Endodermal cell (in vitro differentiated cells): ENCODE measurements at places on chromosomes 2 and 18. TPM values are rescaled to one million over a fixed set of nuclear protein-coding genes. Genes with fewer than 3 reads are reported as not detected.

AGXT gene
- 0.21 to 0.47 TPM in 2 of 3 replicates, not detected in the other for total RNA-seq

EPB41L3 gene
- 37.7 to 55.7 TPM (median 49.3 TPM) in 3 replicates for total RNA-seq

COBLL1 gene
- 16.5 to 24.3 TPM (median 18.3 TPM) in 3 replicates for total RNA-seq

C2orf66 gene
- total RNA-seq, result 0.15 and 0.18 TPM in 2 replicates

NAB1 gene
- 12.1 to 21.7 TPM (median 21.1 TPM) in 3 replicates for total RNA-seq

DNA sequence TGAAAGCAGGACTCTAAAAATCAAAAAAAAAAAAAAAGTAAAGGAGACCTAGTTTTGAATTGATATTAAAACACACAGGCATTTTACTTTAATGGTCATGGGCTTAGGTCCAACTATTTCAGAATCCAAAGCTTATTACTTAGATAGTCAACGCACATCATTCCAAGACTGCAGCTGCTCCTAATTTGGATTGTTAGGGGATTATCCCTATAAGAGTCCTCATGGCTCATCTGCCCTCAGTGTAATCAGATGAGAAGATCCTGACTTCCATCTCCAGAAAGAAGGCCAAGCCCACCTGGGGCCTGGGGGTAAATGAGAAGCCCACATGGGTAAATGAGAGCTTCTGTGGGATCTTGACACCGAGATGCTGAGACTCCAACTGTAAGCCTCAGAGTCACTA, 424.2 kb downstream of the NRXN1 start:
- H3K4me3 ChIP-seq, result no peak overlapping the region
- H3K27ac ChIP-seq, result no peak overlapping the region
- H3K4me1 ChIP-seq, result no peaks in the 10 kb centered on the region
- no peaks in the 10 kb centered on the region for H3K27me3 ChIP-seq
- no peaks in the 10 kb centered on the region for H3K36me3 ChIP-seq
- no peak for DNase-seq

DNA sequence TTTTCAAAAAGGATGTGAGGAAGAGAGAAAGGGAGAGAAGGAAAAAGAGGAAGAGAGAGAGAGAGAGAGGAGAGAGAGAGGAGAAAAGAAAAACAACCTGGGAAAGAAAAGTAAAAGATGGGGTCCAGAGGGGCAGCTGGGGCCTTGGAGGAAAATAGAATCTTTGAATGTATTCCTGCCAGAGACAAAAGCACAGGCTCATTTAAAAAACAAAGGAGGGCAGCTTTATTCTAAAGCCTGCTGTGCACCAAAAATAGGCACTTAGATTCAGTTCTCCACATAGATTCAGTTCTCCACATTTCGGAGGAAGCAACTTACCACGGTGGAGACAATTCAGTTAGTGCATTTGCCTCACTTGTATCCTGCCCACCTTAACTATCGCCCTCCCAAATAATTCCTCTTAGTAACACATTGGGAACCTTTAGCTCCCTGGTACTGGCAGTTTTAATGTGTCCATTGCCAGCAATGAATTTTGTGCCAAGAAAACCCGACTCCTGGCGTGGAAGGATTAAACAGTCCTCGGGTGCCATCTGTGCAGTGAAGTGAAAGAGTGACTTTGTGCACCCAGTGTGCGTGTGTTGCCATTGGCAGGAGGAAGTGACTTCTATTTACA, 71.3 kb downstream of the DPP4 start:
- H3K27ac ChIP-seq, result peak overlapping the region; percentile 83
- no peaks in the 10 kb centered on the region for H3K4me1 ChIP-seq
- H3K27me3 ChIP-seq, result no peaks in the 10 kb centered on the region

GRCh38 chr2:234044157-234044556, 6.3 kb upstream of the SPP2 start:
- DNase-seq, result no peak
- H3K4me1 ChIP-seq, result no peaks in the 10 kb centered on the region

GRCh38 chr2:36484454-36484853, 113.5 kb downstream of the FEZ2 start:
- no peak overlapping the region for H3K4me3 ChIP-seq
- no peak overlapping the region for H3K27ac ChIP-seq
- no peaks in the 10 kb centered on the region for H3K27me3 ChIP-seq
- H3K36me3 ChIP-seq, result peaks cover 47% of the 10 kb centered on the region
- no peaks in the 10 kb centered on the region for H3K4me1 ChIP-seq

DNA sequence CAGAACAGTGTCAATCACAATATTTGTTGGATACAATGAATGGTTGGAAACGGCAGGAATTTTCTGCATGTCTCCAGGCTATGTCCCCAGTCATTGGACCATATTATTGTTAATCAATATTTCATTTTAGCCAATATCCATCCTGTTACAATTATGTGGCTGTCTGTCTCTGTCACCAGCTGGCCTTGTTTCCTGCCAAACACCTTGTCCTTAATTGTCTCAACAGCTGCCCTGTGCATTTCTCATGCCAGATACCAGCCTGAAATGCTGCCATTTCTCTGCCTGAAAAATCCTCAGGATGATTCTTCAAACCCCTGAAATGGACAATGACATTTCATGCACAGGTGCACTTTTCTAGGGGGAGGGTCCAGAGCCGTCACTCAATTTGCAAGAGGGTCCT, 170.6 kb downstream of the ALPK2 start:
- no peak overlapping the region for H3K4me3 ChIP-seq
- H3K4me1 ChIP-seq, result peaks cover 9% of the 10 kb centered on the region
- DNase-seq, result no peak
- H3K27ac ChIP-seq, result no peak overlapping the region

GRCh38 chr2:15771124-15771523, 169.2 kb upstream of the MYCN start:
- no peaks in the 10 kb centered on the region for H3K36me3 ChIP-seq
- H3K4me3 ChIP-seq, result no peak overlapping the region
- H3K27me3 ChIP-seq, result no peaks in the 10 kb centered on the region
- no peak for DNase-seq
- H3K27ac ChIP-seq, result no peak overlapping the region
- H3K4me1 ChIP-seq, result peaks cover 6% of the 10 kb centered on the region

- H3K4me3 ChIP-seq, result no peak overlapping the region
- DNase-seq, result no peak
- H3K4me1 ChIP-seq, result no peaks in the 10 kb centered on the region
- peaks cover 88% of the 10 kb centered on the region for H3K36me3 ChIP-seq
- H3K27me3 ChIP-seq, result no peaks in the 10 kb centered on the region
- H3K27ac ChIP-seq, result no peak overlapping the region
Observed at GRCh38 chr2:182740701-182741100, 24.6 kb downstream of the DNAJC10 start.

DNA sequence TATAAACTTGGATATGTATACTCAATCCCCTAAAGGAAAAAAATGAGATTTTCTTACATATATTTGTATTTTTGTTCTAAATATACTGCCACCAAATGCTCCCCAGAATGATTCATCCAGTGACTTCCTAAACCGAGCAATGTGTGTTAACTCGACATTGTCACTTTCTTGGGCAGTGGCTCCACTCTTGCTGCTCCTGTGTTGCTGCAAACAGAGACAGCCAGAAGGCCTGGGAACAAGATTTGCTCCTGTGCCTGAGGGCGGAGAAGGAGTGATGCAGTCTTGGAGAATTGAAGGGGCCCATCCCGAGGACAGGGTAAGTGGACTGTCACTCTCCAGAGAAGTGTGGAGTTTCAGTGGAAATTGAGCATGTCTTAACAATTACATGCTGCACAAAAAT, 32.7 kb downstream of the DSG4 start:
- H3K27ac ChIP-seq, result no peak overlapping the region
- H3K4me3 ChIP-seq, result no peak overlapping the region
- no peaks in the 10 kb centered on the region for H3K4me1 ChIP-seq
- peak; percentile 42 for DNase-seq
- no peaks in the 10 kb centered on the region for H3K27me3 ChIP-seq

GRCh38 chr2:201223089-201224073, 37.0 kb upstream of the CASP8 start:
- no peak overlapping the region for H3K4me3 ChIP-seq
- H3K27ac ChIP-seq, result no peak overlapping the region
- H3K4me1 ChIP-seq, result no peaks in the 10 kb centered on the region
- DNase-seq, result no peak
- no peaks in the 10 kb centered on the region for H3K27me3 ChIP-seq
